ENCODE measurements at places on chromosomes 2 and 18. TPM values are rescaled to one million over a fixed set of nuclear protein-coding genes. Genes with fewer than 3 reads are reported as not detected.

DNA sequence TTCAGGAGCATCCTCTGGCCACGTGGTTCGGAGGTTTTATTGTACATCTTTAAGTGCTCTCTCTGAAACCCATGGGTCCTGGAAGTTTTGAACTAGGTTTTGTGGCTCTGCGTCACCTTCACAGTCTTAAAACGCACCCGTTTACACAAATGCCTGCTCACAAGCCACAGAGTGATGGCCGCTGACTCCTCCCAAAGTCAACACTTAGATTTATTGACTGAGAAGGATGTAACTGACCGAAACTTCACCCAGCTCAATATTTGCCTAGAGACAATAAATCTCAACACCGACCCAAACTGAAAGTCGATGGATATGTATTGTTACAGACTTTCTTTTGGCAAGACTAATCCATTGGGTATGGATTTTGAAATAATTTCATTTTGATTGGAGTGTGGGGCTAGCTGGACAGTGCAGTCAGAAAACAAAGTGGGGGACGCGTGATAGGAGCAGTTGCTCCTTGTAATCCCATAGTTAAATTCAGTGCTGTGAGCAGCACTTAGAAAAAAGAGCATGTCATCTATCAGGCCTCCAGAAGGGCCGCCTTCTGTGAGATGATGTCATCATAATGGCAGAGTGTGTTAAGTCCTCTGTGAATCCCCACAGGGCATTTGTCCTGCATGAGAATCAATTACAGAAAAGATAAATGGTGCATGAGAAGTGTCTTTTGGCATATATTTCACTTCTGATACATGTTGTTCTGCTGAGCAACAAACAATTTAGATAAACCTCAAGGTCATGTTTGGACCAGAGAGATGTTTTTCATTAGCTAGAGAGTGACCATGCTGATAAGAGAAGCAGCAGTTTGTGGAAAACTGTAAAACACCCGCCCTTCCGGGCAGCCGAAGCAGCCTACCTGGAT, 183.7 kb downstream of the INO80D start:
- DNase-seq, result peak; percentile 33

DNA sequence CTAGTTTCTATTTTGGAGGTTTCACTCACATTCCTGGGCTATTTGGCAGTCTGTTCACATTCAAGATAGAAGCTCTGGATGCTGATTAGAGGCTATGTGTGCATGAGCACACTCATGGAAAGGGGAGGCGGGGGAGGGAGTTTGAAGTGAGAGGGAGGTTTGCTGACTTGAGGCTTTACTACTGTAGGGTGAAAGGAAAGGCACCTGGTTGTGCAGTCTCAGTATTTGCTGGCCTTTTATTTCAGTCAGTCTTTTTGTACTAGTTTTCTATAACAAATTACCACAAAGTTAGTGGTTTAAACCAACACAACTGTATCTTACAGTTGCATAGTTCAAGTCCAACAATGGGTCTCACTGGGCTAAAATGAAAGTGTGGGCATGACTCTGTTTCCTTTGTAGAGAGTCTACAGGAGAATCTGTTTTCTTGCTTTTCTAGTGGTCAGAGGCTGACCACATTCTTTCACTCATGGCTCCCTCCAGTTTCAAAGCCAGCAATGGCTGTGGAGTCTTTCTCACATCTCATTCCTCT, 47.7 kb upstream of the NR4A2 start:
- DNase-seq, result no peak

Gene MYL1
- total RNA-seq, result not detected

Gene CTDSP1
- total RNA-seq, result 184 TPM

Data from mucosa of gallbladder (tissue), 1 donor.